Germinal center (tissue), 1 donor: ENCODE measurements at places on chromosomes 3 and 15.

GRCh38 chr15:38796589-38796988 lies 232.0 kb upstream of the RASGRP1 start:
- DNase-seq, result no peak

DNA sequence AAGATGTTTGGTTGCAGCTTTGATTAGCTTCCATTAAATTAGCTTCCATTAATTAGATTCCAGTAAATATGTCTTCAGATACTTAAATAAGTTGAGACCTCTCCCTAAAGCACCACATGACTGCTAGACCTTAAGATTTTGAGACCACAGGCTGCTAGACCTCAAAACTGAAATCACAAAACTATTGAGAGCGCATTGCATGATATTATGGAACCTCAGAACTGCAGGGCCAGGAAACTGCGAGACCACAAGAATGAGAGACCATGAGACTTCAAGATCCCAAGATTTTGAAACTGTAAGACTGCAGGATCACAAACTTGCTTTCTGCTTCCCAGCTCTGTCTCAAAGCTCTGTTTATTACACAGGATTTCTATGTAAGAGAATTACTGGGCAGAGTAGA lies 87.4 kb downstream of the TRIM42 start:
- no peak for DNase-seq

- DNase-seq, result no peak
Observed at GRCh38 chr3:73520931-73521461, 103.7 kb downstream of the PDZRN3 start.

DNA sequence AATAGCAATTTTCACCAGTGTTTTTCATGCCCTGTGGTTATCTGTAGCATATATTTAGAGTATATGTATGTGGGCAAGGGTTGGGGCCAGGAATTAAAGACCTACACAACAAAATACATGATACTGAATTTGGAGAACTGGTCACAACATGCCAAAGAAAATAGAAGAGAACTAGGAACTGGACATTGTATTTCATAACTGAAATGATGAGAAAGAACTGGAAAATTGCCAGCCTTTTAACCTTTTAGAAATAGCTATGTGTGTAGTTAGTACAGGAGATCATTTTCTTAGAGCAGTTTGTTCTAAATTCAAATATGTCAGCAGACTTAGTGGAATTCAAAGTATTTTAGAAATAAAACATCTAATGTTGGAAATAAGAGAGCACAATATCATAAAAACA lies 227.1 kb upstream of the CGNL1 start:
- no peak for DNase-seq

DNA sequence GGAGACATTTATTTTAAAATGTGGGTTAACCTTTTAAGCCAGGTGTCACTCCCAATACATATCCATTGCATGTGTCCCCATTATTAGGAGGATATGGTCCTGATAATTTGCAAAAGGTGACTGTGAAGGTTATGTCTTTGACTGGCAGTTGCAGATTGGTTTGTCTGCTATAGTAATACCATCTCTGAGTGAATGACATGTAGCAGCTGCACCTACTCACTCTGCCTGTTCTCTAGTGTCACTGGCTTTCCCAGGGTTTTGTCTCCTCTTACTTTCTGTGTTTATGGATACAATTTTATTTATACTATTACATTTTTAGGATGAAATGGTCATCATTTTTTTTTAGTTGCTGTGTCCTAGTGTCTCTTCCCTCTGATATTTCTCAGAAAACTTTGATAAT lies 393.2 kb downstream of the C3orf38 start:
- DNase-seq, result no peak

DNA sequence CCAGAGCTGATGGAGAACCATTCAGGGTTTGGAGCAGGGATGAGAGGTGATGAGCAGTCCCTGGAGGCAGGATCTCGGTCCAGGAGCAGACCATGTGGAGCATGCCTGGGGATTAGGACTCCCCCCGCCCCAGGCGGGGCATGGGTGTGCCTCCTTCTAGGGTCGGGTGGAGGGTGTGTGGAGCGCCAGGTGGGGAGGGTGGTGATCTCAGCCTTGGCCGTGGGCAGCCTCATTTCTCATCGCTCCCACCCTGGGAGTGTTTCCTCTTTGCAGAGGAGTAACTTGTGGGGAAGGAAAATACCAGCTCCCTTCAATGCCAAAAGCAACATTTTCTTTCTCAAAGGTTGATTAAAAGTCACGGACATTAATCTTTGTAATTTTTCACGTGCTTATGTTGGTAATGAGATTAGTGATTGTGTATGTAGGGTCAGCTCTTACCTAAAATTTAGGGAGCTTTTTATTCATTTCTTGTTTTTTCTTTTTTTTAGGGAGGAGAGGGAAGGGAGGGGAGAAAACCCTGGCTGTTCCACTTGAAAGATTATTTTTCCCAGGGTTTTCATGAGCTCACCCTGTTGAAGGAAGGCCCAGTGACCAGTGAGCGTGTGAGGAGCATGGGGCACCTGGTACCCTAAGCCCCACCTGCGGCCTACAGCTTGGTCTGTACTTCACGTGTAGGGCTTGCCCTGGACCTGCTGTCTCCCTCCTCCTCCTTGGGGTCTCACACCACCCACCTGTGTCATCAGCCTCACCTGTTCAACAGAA lies 11.0 kb downstream of the FBLN2 start:
- DNase-seq, result no peak

- DNase-seq, result no peak
Observed at GRCh38 chr15:63065262-63066221, 23.0 kb downstream of the TPM1 start.

DNA sequence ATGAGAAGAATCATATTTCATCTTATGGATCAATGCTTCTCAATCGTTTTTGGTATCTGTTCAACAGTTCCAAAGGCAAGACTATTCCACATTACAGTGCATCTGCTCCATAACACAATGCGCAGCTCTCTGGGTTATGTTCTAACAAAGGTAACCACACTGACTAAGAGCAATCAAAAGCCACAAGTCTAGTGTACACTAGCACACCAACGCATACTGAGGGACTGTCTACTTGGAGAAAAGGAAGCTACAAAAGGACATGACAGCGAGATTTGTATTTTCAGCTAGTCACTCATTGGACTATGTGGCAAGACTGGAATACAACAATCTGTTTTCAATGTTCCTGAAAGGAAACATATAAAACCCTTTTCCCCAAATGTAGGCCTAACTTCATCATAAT lies 35.8 kb downstream of the SETD2 start:
- DNase-seq, result no peak

DNA sequence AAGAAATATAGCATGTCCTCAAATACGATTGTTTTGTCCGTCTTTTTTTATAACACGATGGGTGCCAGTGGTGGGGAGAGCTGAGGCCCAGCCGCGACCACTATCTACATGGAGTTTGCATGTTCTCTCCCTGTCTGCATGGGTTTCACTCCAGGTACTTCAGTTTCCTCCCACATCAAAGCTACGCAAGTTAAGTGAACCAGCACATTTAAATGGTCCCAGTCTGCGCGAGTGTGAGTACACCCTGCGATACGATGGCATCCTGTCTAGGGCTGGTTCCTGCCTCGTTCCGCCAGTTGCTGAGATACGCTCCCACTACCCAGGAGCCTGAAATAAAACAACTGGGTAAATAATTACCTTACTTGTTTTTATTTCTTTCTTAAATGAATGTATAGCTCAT lies 40.6 kb downstream of the ATP13A3 start:
- no peak for DNase-seq

GRCh38 chr3:195221876-195222617 lies 48.9 kb downstream of the XXYLT1 start:
- DNase-seq, result no peak

- no peak for DNase-seq
Observed at GRCh38 chr3:133547432-133548041, 25.9 kb upstream of the CDV3 start.
